AG08396 (cell line): ENCODE measurements at places on chromosomes 5 and 9.
A peak's percentile ranks its signal among the peaks of the same experiment; 100 is the strongest.

GRCh38 chr5:963673-964531 is 44.7 kb upstream of the NKD2 start:
- DNase-seq: no peak

- DNase-seq: no peak
Observed at GRCh38 chr9:84705128-84705527, 35.6 kb downstream of the NTRK2 start.

DNA sequence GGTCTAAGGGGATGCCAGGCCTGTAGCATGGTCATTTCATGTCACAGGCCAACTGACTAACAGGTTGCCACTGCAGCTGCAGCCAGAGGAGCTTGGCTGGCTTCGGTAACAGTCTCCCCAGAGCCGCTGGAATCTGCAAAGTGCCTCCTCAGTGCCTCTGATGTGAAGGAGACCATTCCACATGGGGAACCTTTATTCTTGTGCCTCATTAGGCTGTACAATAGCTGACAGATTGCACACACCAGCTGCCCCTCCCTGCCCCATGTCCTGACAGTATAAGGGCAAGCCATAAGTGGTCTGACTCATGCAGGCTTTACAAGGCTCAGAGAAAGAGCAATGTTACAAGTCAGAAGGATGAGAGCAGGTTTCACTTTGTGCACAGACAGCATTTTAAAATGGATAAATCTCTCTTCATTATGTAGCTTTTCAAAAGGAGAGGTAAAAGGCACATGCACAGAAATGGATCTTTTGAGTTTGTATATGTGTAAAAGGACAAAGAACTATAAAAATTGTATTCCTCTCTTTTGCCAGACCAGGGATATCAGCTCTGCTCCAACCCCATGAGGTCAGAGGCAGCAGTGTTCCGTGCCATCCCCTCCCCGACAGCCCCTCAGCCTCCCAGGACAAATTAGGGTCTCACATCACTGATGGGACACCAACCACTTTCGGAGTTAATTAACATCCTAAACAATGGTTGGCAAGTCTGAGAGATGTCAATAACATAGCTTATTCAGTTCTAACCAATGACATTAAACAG is 467.8 kb downstream of the TMEM232 start:
- DNase-seq: peak; percentile 7

DNA sequence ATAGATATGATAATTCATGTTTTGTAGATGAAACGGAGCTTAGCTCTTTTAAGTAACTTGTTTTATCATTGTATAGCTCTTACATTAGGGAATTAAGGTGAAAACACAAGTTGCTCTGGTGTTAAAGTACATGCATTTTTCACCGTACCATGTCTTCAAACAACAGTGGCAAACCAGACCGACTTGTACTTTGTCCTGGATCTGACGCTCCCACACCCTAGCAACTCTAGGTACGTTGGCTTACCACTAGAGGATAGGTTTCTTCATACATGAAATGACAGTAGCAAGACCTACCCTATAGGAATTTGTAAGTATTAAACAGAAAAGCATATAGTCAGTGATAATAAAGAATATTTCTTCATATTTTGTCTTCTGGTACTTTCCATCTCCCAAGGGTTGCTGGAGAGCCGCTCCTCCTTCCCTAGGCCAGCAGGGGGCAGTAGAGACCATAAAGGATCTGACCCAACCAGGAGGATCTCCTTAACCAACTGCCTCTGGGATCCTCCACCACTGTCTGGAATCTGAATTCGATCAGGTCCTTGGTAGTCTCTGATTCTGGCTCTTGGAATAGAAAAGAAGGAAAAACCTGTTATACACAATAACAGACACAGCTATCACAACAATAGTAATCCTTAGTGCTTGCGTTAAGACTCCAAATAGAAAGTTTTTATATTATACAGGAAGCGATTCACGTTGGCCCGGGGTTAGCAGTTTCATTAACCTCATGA is 136.7 kb downstream of the CAVIN4 start:
- DNase-seq: peak; percentile 72

GRCh38 chr5:82217917-82218316 is 60.2 kb downstream of the RPS23 start:
- no peak for DNase-seq

GRCh38 chr5:135356522-135357318 is 42.3 kb downstream of the MACROH2A1 start:
- peak; percentile 52 for DNase-seq

GRCh38 chr5:141360685-141361084 is 891 bp downstream of the PCDHGB2 start:
- no peak for DNase-seq

DNA sequence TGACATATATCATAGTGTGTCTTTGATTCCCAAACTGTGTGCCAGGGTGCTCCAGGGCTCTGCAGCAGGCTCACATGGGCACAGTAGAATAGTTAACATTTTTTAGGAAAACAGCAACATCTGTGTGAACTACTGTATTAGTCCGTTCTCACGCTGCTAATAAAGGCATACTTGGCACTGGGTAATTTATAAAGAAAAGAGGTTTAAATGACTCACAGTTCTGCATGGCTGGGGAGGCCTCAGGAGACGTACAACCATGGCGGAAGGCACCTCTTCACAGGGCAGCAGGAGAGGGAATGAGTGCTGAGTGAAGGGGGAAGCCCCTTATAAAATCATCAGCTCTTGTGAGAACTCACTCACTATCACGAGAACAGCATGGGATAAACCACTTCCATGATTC is 82.7 kb downstream of the EGFLAM start:
- no peak for DNase-seq

DNA sequence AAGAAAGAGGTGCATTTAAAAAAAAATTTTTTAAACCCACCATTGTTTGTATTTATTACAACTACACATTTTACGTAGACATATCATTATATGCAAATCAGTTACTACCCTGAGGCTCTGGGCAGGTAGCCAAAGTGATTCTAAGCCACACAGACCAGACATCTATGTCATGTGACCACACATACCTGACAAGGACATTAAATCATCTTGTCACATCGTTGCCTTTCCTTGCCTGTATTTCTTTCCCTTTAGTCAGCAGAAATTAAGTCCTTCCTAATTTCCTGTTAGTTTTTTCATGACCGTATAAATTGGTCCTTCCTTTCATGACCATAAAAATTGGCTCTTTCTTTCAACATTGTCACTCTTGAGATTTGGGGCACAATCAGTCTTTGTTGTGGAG is 134.2 kb upstream of the MARCHF11 start:
- DNase-seq: no peak

- DNase-seq: no peak
Observed at GRCh38 chr9:98555651-98556465, 152.9 kb downstream of the GABBR2 start.

DNA sequence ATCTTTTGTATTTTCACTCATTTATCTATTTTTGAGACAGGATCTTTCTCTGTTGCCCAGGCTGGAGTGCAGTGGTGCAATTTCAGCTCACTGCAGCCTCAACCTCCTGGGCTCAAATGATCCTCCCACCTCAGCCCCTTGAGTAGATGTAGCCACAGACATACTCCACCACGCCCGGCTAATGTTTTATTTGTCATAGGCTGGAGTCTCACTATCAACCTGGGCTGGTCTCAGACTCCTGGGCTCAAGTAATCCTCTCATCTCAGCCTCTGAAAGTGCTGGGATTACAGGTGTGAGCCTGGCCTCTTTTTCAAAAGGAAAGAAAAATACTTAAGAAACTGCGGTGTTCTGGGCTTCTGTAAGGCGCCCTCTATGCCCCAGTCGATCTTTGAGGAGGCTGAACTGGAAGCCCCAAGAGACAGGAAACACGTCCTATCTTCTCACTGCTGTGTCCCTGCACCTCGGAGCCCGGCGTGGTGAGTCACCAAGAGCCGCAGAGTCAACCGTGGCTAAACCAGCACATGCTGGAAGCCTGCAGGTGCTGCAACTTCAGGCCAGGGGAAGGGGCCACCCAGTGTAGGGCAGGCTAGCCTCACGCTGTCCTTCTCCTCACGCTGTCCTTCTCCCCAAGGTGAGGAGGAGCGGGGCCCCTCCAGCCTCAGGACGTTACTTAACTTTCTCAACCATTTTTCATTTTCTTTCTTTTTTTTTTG is 15.2 kb upstream of the LHX3 start:
- no peak for DNase-seq

DNA sequence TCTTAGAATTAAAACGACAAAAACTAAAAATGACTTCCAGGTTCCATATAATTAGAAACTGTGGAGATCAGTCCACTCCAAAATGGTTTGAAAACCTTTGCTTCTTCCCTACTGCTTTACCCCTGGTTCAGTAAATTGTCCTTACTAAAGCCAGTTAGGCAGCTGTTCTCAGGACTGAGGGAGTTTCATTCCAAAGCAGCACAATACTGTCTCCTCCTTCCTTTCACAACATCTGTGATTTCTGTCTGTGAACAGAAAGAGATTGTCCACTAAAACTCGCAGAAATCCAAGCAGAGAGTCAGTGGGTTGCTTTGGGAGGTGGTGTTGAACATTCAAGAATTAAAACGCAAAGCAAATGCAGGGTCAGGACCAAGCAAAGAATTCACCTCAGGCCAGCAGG is 740.8 kb upstream of the ZNF608 start:
- DNase-seq: no peak

GRCh38 chr5:107794741-107795140 is 124.0 kb upstream of the EFNA5 start:
- DNase-seq: no peak

GRCh38 chr9:101197026-101197425 is 168.5 kb downstream of the PLPPR1 start:
- DNase-seq: no peak

DNA sequence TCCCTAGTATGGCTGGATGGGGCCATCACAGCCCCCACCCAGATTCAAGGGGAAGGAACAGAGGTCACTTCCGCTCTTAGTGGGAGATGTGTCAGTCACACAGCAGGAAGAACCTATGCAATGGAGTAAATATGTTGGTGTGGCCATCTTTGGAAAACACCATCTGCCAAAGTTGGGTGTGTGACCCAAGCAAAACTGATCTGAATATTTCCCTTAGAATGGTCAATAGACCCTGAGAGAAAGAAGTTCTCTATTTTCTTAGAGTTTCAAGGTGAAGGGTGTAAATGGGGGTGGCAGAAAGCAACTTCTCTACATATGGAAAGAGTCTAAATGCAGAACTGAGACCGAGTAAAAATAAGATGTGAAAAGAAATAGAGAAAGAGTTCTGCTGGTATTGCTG is 212.7 kb downstream of the ESM1 start:
- no peak for DNase-seq

DNA sequence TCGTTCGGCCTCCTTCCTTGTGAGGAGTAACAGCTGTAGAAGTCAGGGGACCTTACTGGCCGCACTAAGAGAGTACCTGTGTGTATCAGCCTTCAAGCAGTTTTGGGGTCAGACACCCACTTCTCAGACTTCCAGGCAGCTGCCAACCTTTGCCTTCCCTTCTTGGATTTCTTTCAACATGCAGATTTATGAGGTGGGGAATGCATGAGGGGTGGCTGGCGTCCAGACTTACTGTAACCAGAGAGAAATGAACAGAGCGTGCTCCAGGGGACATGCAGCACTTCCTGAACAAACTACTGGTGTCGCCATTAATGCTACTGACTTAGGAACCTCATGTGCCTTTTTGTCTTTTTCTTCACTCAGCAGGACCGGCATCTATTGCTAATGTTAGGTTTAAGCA is 46.7 kb downstream of the INSYN2B start:
- DNase-seq: no peak

DNA sequence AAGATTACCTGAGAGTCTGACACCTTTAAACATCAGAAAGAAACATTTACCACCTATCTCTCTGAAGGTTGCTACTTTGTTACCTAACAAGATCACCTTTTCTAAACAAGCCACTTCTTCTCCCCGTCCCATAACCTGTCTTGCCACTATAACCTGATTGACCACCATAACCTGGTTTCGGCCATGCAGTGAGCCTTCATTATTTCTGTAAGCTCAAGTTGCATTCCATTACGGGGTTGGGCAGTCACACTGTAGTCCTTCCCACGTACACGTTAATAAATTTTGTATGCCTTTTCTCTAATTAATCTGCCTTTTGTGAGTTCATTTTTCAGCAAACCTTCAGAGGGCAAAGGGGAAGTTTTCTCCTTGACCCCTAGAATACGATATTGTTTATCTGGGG is 28.0 kb upstream of the CCNG1 start:
- no peak for DNase-seq

DNA sequence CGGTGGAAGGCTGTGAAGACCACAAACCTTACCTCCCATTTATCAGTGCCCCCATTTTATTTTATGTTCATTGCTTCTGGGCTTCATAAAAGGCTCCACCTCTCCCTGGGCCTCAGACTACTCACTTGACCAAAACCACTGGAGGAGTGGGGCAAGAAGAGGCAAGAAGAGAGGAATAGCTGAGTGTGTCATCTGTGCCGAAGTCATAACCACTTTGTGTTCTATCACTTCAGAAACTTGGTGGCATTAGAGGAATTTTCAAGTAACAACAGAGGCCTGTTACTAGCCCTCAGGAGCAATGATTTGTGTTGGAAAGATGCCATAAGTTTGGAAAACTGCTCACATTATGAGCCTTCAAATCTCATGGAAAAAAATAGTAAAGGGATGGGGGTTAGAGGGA is 88.7 kb upstream of the PIK3R1 start:
- DNase-seq: no peak

DNA sequence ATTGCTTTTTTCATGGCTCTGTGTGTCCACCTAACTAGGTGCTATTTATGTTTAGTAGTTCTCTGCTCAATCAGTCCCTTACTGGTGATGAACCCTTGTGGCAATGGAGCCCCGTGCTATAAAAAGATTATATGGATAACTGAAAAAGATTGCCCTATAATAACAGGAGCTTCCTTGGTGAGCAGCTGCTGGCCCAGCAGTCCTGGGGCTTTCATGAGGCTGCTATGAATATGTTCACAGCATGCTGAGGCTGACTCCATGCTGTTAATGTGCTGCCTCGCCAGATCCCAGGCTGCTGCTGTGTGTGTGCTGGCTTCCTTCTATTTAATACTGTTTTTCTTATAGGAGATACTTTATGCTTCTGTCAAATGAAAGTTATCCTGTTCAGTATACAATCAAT is 357.5 kb downstream of the TAF11L14 start:
- DNase-seq: no peak

GRCh38 chr5:163727028-163727427 is 221.6 kb downstream of the MAT2B start:
- DNase-seq: no peak

GRCh38 chr9:129554649-129555048 is 66.3 kb downstream of the C9orf50 start:
- no peak for DNase-seq

GRCh38 chr5:115888027-115888426 is 46.3 kb downstream of the AP3S1 start:
- DNase-seq: no peak

- no peak for DNase-seq
Observed at GRCh38 chr9:116313638-116314037, 160.0 kb downstream of the PAPPA start.

- DNase-seq: no peak
Observed at GRCh38 chr5:34412736-34413135, 243.4 kb upstream of the RAI14 start.

- DNase-seq: no peak
Observed at GRCh38 chr5:74404574-74405508, 235.7 kb downstream of the ENC1 start.

DNA sequence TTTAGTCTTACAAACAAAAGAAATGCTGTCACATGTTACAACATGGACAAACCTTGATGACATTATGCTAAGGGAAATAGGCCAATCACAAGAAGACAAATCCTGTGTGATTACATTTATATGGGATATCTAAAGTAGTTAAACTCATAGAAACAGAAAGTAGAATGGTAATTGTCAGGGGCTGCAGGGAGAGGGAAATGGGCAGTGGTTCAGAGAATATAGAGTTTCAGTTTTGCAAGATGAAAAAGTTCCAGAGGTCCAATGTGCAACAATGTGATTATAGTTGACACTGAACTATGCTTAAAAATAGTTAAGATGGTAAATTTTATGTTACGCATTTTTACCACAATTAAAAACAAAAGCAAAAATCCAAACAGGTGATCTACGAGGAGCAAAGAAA is 265.5 kb downstream of the NDUFS4 start:
- DNase-seq: no peak
